COR-L47 (cell line): ENCODE measurements at places on chromosomes 1 and 21.

DNA sequence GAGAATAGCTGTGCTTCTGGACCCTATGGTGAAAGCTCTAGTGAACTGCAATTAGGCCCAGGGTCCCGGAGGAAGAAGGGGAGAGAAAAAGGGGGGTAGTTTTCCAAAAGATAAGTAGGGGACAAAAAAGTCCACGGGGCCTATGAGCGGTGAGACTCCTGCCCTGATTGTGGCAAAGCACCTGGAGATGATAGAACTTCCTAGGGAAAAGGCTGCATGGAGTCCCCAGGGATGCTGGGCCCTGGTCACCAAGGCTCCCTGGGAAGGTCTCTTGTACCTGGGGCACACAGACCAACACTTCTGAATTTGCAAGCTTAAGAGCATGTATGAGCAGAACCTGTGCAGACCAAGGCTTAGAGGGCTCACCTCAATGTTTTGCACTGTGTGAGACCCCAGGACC, 5.4 kb upstream of the SHISA4 start:
- DNase-seq: no peak

- DNase-seq: no peak
Observed at GRCh38 chr1:62341615-62342014, 22.4 kb upstream of the KANK4 start.

- DNase-seq: no peak
Observed at GRCh38 chr1:154502744-154503115, 518 bp upstream of the SHE start.

GRCh38 chr1:206864939-206865671, at the start of gene IL20:
Gene IL20 (plus strand): TSS chr1:206865623. CDS start chr1:206865853, 230 bp downstream.
- DNase-seq: peak; percentile 51

GRCh38 chr1:6472391-6472790, 6.4 kb upstream of the TNFRSF25 start:
- DNase-seq: no peak

DNA sequence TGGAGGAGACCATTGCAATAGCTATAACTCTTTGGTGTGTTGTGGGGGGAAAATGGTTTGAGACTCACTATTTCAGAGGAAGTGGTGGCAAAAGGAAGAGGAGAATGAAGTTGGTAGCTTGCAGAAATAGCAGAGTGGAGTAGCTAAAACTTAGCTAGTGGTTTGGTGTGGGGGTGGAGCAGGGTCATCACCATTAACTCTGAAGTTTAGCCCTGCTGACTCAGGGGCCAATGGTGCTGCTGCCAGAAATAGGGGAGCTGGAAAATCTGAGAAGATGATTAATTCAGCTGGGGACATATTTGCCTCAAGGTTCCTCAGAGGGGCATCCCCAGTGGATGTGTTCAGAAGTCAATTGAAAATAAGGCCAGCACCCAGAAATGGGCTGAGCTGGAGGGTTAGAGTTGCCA, 65.4 kb downstream of the RUNX1 start:
- DNase-seq: no peak

DNA sequence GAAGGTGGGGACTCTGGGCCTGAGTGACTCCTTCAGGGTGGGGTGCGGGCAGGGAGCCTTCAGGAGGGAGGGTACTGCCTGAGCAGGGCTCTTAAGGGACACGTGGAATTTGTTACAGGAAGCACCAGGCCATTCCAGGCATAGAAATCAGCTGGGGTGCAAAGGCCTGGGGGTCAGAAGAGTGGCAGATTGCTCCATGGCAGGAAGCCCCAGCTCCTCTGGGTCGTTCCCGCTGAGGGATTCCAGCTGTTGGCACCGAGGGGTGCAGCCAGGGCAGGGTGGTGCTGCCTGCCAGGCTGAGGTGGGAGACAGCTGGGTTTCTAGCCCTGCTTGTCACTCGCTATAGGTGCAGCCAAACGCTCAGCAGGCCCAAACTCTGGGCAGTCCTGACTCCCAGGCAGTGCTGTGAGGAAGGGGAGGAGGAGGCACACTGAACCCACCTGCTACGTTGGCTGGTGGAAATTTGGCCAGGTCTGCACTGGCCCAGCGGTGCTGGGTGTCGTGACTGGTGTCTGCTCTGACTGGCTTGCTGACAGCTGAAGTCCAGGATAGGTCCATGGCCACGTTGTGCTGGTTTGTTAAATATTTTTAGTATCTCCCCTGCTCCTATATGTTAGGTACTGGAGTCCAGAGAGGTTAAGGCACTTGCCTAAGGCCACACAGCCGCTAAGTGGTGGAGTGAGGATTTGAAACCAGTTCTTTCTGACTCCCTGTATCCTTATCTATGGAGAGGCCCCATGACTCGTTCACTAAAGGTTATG, 19.3 kb downstream of the TNFRSF1B start:
- no peak for DNase-seq

DNA sequence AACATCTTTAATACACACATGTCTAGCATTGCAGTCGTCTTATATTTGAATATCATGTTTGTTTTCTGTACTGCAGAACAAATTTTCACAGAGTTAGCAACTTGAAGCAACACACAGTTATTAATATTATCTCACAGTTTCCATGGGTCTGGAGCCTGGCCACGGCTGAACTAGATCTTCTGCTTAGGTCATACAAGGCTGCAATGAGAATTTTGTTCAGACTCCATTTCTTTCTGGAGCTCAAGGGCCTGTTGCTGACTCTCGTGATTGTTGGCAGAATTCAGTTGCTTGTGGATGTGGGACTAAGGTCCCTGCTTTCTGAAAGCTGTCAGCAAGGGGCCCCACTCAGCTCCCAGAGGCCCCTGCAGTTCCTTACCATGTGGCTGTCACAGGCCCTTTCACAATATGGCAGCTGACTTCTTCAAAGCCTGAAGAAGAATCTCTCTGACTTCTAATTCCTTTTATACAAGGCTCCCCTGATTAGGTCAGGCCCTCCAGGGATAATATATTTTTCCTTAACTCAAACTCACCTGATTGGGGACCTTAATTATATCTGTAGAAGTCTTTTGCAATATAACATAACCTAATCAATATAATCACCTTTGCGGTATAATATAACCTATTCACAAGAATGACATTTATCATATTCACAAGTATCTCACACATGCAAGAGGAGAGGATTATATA, 296.3 kb downstream of the NFIA start:
- no peak for DNase-seq

GRCh38 chr1:69847670-69848069, 279.9 kb downstream of the LRRC7 start:
- no peak for DNase-seq

- no peak for DNase-seq
Observed at GRCh38 chr1:24228311-24228710, 41.2 kb upstream of the IFNLR1 start.

DNA sequence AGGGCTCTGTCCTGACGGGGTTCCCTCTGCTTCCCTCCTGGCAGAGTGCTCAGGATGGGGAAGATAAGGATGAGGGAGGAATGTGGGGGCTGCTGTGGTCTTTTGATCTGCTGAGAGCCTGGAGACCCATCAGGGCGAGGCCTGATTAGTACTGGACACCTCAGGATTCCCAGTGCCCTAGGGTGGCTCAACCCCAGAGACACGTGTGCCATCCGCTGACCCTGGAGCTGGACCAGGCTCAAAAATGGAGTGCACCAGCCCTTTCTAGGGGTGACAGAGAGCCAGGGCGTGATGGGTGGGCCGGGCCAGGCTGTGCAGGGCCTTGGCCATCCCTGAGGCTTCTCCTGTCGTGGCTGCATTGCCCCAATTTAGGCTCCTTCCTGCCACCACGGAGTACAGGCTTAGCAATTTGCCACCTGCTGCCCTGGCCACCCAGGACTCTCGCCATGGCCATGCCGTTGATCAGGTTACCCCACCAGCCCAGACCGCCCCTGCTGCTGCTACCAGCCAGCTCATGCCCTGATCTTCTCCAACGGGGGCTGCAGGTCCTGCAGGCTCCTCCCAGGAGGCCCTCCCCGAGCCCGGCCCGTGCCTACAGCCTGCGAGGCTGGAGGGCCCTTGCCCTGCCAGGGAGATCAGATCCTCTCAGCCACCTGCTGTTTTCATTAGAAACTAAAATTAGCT, 9.5 kb downstream of the WNT4 start:
- DNase-seq: no peak

- no peak for DNase-seq
Observed at GRCh38 chr1:179137617-179138255, 55.9 kb downstream of the TOR3A start.

DNA sequence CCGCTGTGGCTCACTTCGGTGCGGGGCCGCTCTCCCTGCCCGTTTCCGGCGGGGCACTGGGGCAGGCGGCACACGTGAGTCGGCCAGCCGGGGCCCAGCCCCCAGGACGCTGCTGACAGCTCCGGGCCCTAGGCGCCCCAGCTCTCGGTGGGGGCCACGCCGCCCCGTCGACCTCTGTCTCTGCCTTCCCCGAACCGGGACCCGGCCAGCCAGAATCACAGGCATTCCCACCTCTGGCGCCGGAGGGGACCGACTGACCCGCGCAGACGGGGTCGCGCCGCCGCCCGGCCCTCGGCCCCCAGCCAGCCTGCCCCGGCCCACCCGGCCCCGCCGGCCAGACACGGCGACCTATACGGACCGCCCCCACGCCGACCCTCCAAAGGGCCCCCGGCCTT, 755 bp downstream of the SCMH1 start:
- peak; percentile 36 for DNase-seq

DNA sequence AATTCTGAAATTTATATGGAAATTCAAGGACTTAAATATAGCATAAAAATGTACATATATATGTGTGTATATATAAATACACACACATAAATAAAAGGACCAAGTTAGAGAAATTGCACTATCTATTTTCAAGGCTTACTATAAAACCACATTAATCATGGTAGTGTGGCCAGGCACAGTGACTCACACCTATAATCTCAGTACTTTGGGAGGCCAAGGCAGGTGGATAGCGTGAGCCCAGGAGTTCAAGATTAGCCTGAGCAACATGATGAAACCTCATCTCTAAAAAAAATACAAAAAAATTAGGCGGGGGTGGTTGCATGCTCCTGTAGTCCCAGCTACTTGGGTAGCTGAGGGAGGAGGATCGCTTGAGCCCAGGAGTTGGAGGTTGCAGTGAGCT, 171.4 kb upstream of the GORAB start:
- no peak for DNase-seq

DNA sequence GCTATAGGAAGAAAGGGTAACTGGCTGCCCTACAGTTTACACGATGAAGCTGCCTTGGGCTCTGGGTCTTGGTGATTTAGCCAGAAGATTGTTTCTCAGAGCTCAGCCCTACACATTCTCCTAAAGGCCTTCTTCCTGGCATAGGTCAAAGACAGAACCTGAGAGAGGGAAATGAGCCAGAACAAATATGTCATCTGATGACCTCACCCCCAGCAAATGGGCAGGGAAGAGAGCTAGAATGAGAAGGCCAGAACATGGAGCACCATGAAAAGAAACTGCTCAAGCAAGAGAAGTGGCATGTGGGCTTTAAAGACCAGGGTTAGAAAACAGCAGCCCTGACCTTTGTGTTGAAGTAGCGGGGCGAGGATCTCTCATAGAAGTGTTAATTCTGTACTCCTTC, 5.5 kb upstream of the ILDR2 start:
- no peak for DNase-seq

DNA sequence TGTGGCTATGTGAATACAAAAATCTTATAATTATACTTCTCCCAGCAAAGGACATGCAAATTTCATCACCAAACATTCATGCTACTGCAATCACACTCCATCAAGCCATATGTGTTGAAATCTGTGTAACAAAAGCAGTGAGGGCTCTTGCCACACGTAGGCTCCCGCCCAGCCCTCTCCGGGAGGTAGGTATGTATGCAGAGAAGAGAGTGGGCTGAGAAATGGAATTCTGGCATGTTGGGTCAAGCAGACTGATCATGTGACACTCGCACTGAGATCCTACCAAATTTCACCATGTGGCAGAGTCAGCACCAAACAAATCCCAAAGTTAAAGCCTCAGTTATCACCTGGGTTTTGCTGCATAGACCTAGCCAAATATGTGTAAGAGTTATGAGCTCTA, 49.7 kb downstream of the APP start:
- DNase-seq: no peak

GRCh38 chr1:67583462-67583950, 101.5 kb upstream of the GADD45A start:
- no peak for DNase-seq

DNA sequence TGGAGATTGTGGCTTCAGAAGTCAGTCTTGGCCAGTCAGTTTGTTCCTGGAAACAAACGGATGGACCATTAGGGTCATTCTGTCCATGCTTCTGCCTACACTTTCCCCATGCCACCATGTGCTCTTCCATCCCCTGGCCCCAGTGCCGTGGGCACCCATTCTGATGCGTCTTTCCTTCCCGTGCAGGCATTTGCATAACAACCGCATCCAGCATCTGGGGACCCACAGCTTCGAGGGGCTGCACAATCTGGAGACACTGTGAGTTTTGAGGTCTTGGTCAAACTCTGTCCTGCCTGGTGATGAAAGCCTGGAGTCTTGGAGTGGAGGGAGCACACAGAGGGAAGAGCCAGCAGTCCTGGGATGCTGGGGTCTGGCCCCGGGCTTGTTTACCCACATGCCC, 61.1 kb downstream of the UBE2T start:
- DNase-seq: no peak
